PC-9 (cell line): ENCODE measurements at places on chromosomes 5 and 9. TPM values are rescaled to one million over a fixed set of nuclear protein-coding genes. Genes with fewer than 3 reads are reported as not detected.

DNA sequence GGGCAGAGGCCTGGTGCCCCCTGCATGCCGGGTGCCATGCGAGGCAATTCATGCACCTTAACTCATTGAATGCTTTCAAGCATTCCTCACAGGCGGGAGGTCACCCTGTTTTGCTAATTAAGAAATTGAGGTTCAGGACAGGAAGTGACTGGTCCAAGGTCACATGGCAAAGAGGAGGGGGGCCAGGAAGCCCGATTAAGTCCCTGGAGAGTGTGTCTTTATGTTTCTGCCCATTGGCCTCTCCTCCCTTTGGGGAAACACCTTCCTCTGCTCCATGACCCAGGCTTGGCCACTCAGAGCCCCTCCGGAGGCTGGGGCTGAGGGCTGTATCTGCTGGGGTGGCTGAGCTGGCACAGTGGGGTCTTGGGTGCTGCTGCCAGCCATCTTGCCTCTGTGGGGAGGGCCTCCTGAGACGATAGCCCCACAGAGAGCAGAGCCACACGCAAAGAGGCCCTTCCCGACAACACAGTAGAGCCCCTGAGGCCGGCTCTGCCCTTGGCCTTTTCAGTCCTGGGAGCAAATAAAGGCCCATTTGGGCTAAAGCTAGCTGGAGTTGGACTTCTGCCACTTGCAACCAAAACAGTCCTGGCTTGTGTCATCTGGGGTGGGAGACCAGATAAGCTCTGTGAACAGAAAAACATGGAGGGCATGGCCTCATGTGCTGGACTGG is 90.8 kb upstream of the NEURL1B start:
- no peak for DNase-seq

DNA sequence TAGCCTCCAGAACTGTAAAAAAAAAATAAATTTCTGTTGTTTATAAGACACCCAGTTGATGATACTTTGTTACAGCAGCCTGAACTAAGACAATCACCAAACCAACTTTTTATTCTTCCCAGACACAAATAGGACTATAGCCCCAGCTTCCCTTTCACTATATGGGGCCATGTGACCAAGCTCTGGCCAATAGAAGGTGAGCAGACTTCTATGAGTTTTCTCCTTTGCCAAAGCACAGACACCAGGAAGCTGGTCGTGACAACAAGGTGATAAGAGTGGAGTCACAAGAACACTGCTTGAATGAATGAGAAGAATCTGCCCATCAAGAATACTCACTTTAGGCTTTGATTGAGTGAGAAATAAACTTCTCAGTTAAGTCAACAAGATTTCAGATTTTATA is 217.7 kb downstream of the DEPDC1B start:
- no peaks in the 10 kb centered on the region for H3K27me3 ChIP-seq
- H3K36me3 ChIP-seq, result no peaks in the 10 kb centered on the region
- H3K4me1 ChIP-seq, result peaks cover 4% of the 10 kb centered on the region; the same call in 1 of the 2 replicates
- no peak overlapping the region for H3K4me3 ChIP-seq

Gene C5orf46
- total RNA-seq, result 1.0 TPM in 1 of 2 replicates, not detected in the other

DNA sequence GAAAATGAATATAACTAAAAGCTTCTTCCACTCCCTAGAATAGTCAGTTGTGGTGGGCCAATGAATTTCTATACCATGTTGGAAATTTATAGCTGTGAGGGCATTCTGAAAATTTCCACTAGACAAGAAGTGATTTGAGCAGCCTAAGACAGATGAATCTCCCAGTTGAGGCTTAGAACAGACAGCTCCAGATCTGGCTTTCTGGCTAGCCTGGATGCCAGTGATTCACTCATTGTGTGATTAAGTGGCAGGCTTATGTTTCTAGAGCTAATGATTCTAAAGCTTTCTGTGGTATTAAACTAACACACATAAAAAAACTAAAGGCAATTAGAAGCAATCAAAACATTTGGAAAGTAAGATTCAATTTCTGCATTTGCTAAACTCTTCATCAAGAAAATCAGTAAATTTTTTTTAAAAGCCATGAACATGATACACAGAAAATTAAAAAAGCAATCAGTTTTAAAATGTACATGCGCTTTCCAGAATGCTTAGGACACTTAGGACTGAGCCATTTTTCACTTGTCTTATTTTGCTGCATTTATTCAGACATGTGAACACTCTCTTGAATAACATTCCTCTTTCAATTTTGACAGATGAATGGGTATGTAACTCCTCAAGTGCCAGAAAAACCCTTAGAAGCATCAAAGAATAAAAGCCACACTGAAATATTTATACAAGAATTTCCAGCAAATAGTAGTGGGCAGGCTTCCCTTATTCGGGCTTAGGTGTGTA is 100.5 kb upstream of the GNAQ start:
- no peaks in the 10 kb centered on the region for H3K36me3 ChIP-seq
- no peaks in the 10 kb centered on the region for H3K27me3 ChIP-seq
- peak overlapping the region; percentile 9; the same call in 1 of the 2 replicates for H3K4me3 ChIP-seq
- no peak overlapping the region for H3K27ac ChIP-seq

Gene HAVCR2
- 0.25 TPM in 1 of 2 replicates, not detected in the other for total RNA-seq

- H3K27ac ChIP-seq, result no peak overlapping the region
- no peak for DNase-seq
- H3K27me3 ChIP-seq, result no peaks in the 10 kb centered on the region
- no peaks in the 10 kb centered on the region for H3K36me3 ChIP-seq
- peaks cover 8% of the 10 kb centered on the region for H3K4me1 ChIP-seq
These were observed 231.4 kb downstream of the PDE4D start for GRCh38 chr5:59661954-59662615.

DNA sequence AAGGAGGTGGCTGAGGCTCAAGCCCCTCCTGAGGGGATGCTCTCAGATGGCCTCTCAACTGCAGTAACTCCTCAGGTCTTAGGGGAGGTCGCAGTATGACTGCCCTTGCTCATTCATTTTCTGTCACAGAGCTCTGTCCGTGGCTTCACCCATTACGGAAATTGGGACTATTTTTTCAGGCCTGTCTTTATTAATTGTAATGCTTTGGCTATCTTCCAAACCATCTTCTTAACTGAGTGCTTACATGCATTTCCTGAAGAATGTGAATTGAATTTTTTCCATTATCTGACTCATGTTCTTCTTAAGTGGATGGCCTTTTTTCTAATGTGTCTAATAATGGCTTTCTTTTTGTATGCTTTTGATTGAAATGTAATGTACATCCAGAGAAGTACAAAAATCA is 36.4 kb upstream of the SV2C start:
- no peak overlapping the region for H3K4me3 ChIP-seq
- no peak overlapping the region for H3K27ac ChIP-seq
- no peaks in the 10 kb centered on the region for H3K36me3 ChIP-seq
- no peaks in the 10 kb centered on the region for H3K4me1 ChIP-seq
- no peak for DNase-seq

Gene DND1
- total RNA-seq, result 1.2 and 2.0 TPM in 2 replicates

Gene SIT1
- not detected in 2 replicates for total RNA-seq

- H3K27me3 ChIP-seq, result no peaks in the 10 kb centered on the region
- DNase-seq, result no peak
- H3K4me1 ChIP-seq, result no peaks in the 10 kb centered on the region
- H3K27ac ChIP-seq, result no peak overlapping the region
These were observed 182.8 kb upstream of the SLC27A6 start for GRCh38 chr5:128782446-128782845.

Gene PTGES
- total RNA-seq, result 116 and 119 TPM in 2 replicates

Gene LRRC26
- 2.3 and 2.5 TPM in 2 replicates for total RNA-seq

- no peak overlapping the region for H3K4me3 ChIP-seq
- peaks cover 33% of the 10 kb centered on the region for H3K27me3 ChIP-seq
- no peaks in the 10 kb centered on the region for H3K36me3 ChIP-seq
- H3K4me1 ChIP-seq, result no peaks in the 10 kb centered on the region
These were observed 33.5 kb upstream of the GLRA1 start for GRCh38 chr5:151958111-151958510.

- H3K27ac ChIP-seq, result no peak overlapping the region
- no peaks in the 10 kb centered on the region for H3K27me3 ChIP-seq
- peaks cover 12% of the 10 kb centered on the region; the same call in 1 of the 2 replicates for H3K4me1 ChIP-seq
- H3K4me3 ChIP-seq, result peak overlapping the region; percentile 98; the same call in 1 of the 2 replicates
These were observed 4.1 kb downstream of the PTCH1 start for GRCh38 chr9:95512709-95513095.

Gene LRRC14B
- total RNA-seq, result not detected in 2 replicates

Gene ZNF300
- 3.7 and 4.1 TPM in 2 replicates for total RNA-seq

GRCh38 chr5:169192536-169192935 is 108.4 kb downstream of the SLIT3 start:
- H3K27me3 ChIP-seq, result peaks cover 63% of the 10 kb centered on the region
- DNase-seq, result no peak
- H3K4me3 ChIP-seq, result no peak overlapping the region

GRCh38 chr5:66406761-66407336 is 189.3 kb upstream of the MAST4 start:
- H3K4me3 ChIP-seq, result no peak overlapping the region
- no peak overlapping the region for H3K27ac ChIP-seq
- no peaks in the 10 kb centered on the region for H3K4me1 ChIP-seq
- no peak for DNase-seq

DNA sequence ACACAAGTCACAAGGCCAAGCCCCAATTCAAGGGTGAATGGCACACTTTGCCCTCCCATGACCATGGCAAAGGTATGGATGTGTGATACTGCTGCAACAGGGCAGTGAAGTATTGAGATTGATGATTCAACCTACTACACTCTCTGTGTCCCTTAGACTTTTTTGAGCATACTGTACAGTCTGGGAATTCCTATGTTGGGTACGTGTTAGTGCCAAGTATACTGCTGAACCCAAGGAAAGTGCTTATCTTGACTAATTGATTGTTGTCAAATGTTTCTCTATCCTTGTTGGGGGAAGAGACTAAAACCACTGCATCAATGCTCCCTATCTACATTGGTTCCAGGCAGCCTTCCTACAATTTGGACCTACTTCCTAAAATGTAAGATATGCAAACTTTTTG is 93.7 kb downstream of the NDFIP1 start:
- H3K4me1 ChIP-seq, result no peaks in the 10 kb centered on the region
- DNase-seq, result no peak
- H3K4me3 ChIP-seq, result no peak overlapping the region
- H3K36me3 ChIP-seq, result no peaks in the 10 kb centered on the region

GRCh38 chr5:112077180-112077579 is 320.2 kb upstream of the NREP start:
- no peak overlapping the region for H3K27ac ChIP-seq
- DNase-seq, result no peak
- no peak overlapping the region for H3K4me3 ChIP-seq
- H3K27me3 ChIP-seq, result no peaks in the 10 kb centered on the region

Gene PLPPR1
- total RNA-seq, result not detected in 2 replicates

- no peaks in the 10 kb centered on the region for H3K36me3 ChIP-seq
- no peaks in the 10 kb centered on the region for H3K27me3 ChIP-seq
- H3K4me3 ChIP-seq, result no peak overlapping the region
- H3K4me1 ChIP-seq, result 0 out of 2 replicates have a peak, but pooled peaks cover 5% of the 10 kb centered on the region
- DNase-seq, result no peak
These were observed 78.1 kb downstream of the MED27 start for GRCh38 chr9:132001567-132001966.

- H3K27me3 ChIP-seq, result no peaks in the 10 kb centered on the region
- H3K36me3 ChIP-seq, result peaks cover 3% of the 10 kb centered on the region; the same call in 1 of the 2 replicates
- no peak for DNase-seq
- no peak overlapping the region for H3K27ac ChIP-seq
- no peaks in the 10 kb centered on the region; the same call in 1 of the 2 replicates for H3K4me1 ChIP-seq
These were observed 21.5 kb upstream of the ZBTB34 start for GRCh38 chr9:126838895-126839294.

GRCh38 chr5:157186309-157187045 is 5.8 kb downstream of the ITK start:
- H3K27me3 ChIP-seq, result peaks cover 55% of the 10 kb centered on the region
- H3K27ac ChIP-seq, result no peak overlapping the region
- no peaks in the 10 kb centered on the region for H3K36me3 ChIP-seq

DNA sequence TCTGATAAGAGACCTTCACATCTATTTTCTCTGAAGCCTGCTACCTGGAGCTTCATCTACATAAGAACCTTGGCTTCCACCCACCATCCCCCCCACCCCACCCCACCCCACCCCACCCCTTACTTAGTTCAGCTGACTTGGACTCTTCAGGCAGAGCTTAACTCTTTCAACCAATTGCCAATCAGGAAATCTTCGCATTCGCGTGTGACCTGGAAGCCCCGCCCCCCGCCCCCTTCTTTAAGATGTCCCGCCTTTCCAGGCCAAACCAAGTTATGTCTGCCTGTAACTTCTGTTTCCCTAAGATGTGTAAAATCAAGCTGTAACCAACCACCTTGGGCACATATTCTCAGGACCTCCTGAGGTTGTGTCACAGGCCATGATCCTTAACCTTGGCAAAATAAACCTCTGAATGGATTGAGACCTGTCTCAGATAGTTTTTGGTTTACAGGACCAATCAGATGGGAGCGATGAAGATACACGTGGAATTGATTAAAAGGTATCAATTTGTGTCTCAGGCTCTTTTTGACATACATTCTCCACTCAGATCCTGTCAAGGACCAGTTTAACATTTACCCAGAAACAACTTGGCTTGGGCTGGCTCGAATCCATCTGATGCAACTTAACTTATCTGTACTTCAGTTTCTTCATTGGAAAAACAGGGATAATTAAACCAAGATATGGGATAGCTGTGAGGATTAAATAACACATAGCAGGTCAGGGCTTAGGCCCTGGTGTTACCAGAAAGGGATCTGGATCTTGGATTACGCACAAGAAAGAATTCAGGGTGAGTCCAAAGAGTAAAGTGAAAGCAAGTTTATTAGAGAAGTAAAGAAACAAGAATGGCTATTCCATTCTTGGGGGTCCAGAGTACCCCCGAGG is 43.6 kb downstream of the GALNT12 start:
- no peak overlapping the region for H3K4me3 ChIP-seq
- DNase-seq, result no peak
- H3K4me1 ChIP-seq, result peaks cover 22% of the 10 kb centered on the region
- no peaks in the 10 kb centered on the region for H3K27me3 ChIP-seq
- peaks cover 8% of the 10 kb centered on the region; the same call in 1 of the 2 replicates for H3K36me3 ChIP-seq
- peak overlapping the region; percentile 63 for H3K27ac ChIP-seq

GRCh38 chr9:133252301-133253020 is 22.5 kb downstream of the ABO start:
- peak overlapping the region; percentile 71 for H3K27ac ChIP-seq
- peak overlapping the region; percentile 43; the same call in 1 of the 2 replicates for H3K4me3 ChIP-seq
- peak; percentile 81 for DNase-seq
- no peaks in the 10 kb centered on the region for H3K27me3 ChIP-seq

DNA sequence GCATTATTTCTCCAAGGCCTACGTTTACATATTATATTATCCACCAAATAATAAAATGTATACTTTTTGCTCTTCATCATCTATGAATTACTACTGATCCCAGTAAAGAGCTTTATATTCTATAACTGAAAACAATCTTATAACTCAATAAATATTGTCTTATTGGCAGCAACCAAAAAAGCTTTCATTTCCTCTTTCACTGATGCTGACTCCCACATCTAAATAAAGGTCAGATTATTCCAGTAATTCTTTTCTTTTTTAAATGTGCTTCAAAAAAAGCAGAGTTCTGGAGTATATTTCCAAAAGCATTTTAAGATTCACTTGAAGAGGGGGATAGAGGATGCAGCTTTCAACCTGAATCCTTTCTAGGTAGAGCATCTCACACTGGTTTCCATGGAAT is 75.3 kb upstream of the NR4A3 start:
- H3K27ac ChIP-seq, result no peak overlapping the region
- no peaks in the 10 kb centered on the region for H3K36me3 ChIP-seq
- H3K27me3 ChIP-seq, result no peaks in the 10 kb centered on the region
- H3K4me3 ChIP-seq, result no peak overlapping the region
- H3K4me1 ChIP-seq, result peaks cover 5% of the 10 kb centered on the region; the same call in 1 of the 2 replicates

Gene ANKRD18A
- 4.2 and 4.9 TPM in 2 replicates for total RNA-seq

Gene PHYHD1
- total RNA-seq, result 4.2 and 6.3 TPM in 2 replicates
